ENCODE measurements at places on chromosomes 12 and 14.

DNA sequence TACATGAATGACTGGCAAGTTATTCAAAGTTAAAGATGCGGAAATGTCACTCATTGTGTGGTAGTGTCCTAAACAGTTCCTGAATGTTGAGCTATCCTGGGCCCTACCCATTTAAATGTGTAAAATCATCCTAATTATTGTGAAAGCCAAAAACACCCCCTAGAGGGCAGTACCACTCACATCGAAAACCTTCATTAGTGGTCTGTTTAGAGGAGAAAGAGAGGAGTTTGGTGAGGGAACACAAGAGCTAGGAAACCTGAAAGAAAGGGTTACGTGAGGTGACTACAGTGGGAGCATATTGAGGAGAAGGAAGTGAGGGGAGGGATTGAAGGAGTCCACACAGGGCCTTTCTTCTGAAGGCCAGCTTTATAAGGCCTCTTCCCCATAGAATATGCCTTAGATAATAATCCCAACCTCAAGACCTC, 2.5 kb upstream of the TEP1 start:
- DNase-seq, result no peak

DNA sequence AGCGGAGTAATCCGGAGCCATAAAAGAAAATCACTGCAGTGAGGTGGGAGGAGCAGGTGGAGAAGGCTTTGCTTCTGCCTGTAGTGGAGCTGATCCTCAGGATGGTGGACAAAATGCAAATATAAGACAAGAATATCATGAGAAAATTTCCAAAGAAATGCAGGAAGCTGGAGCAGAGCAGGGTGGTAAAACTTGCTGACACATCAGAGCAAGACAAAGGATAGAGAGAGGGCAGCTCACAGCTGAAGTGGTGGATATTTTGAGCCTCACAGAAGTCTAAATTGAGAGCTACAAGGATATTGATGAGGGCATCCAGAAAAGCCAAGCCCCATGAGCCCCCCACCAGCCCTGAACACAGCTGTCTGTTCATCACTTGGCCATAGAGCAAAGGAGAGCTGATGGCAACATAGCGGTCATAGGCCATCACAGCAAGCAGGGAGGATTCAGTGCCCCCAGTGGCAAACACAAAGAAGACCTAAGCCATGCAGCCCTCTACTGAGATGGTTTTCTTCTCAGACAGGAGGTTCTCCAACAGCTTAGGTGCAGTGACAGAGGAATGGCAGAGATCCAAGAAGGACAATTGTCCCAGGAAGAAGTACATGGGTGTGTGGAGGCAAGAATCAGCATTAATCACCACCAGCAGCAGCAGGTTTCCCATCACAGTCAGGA, 30.0 kb upstream of the ANP32D start:
- DNase-seq, result no peak

DNA sequence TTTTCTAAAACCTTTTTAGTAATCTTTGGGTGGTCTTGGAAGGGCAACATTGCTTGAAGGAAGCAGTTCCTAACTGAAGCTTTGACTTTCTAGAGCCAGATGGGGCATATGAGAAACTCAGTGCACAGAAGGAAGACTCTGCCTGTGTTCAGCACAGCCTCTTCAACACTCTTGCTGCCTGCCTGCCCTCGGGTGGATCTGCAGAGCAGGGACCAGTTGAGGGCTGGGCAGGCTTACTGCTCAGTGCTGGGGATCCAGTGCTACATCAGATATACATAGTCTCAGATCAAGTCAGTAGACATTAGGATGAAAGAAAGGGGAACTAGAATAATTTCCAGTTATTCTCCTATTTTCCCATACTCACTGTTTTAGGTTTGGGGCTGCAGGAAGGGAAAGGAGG, 29.5 kb upstream of the TMX1 start:
- DNase-seq, result no peak

DNA sequence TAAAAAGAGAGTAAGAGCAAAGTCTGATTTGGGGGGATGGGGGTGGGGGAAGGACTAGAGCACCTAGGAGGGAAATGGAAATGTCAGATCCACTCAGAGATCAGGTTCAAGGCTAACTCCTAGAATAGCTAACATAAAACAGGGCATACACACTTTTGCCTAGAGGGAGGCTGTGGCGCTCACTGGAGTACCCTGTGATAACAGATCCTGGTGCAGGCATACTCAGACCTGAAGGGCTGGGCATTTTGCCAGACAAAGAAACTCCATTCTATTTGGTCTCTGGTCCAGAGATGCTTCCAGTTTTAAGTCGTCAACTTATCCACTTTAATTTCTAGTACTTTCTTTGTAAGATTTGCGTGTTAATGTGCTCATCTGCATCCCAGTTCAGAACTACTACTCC, 5.8 kb downstream of the CTDSP2 start:
- DNase-seq, result no peak

DNA sequence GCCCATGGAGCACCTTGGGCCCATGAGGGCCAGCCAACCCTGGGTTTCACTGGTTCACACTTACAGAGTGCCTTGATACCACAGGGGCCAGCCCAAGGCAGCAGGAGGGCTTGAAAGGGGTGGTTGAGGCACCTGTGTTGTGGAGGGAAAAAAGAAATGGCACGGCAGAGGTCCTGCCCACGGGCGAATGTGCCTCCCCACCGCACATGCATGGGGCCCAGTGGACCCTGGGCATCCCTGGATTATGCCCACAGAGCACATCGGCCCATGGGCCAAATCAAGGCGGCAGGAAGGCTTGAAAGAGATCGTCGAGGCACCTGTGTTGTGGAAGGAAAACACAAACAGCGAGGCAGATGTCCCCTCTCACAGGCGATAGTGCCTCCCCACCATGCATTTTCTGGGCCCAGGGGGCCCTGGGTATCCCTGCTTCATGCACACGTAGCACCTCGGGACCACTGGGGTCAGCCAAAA, 378.1 kb downstream of the ALG10 start:
- DNase-seq, result no peak

DNA sequence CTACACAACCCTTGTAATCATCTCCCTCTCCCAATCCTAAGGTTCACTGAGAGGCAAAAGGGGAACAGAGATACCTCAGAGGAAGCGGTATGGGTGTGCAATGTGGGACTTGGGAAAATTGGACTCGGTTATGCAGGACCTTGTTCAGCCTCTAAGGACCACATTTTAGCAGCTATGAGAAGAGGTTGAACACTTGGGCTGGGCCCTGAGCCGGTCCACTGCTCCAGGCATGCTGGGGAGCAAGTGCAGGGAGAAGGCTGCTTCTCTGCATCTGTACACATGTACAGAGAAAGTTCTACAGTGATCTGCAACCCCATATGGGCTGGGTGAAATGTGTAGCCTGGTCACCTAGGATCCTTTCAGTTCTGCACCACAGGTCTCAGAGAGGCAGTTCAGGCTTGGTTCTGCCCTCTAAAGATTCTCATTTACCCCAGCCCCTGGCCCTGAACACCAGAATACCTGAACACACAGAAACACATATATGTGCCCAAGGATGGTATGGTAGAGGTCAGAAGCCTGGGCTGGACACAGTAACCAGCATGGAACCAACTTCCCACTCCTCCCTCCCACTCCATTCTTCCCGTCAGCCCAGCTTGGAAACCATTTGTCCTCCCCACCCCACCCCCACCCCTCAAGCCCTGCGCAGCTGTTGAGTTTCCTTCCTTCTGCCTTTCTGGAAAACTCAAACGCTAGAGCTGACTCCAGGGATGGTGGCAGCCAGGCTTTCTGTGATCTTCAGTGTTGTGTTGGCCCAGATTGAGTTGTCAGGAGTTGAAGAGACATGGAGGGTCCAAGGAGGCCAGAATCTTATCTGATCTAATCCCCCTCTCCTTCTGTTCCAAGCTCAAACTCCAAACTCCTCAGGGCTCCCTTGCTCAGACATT, 10.4 kb downstream of the HOXC5 start:
- no peak for DNase-seq

DNA sequence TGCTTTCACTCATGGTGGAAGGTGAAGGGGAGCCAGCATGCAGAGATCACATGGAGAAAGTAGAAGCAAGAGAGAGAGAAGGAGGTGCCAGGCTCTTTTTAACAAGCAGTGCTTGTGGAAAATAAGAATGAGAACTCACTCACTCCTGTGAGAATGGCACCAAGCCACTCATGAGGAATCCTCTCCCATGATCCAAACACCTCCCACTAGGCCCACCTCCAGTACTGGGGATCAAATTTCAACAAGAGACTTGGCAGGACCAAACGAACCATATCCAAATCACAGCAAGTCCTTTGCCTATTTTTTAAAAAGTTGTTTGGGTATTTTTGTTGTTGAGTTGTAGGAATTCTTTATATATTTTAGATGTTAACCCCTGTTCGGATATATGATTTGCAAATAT, 245.9 kb upstream of the ARID2 start:
- no peak for DNase-seq

DNA sequence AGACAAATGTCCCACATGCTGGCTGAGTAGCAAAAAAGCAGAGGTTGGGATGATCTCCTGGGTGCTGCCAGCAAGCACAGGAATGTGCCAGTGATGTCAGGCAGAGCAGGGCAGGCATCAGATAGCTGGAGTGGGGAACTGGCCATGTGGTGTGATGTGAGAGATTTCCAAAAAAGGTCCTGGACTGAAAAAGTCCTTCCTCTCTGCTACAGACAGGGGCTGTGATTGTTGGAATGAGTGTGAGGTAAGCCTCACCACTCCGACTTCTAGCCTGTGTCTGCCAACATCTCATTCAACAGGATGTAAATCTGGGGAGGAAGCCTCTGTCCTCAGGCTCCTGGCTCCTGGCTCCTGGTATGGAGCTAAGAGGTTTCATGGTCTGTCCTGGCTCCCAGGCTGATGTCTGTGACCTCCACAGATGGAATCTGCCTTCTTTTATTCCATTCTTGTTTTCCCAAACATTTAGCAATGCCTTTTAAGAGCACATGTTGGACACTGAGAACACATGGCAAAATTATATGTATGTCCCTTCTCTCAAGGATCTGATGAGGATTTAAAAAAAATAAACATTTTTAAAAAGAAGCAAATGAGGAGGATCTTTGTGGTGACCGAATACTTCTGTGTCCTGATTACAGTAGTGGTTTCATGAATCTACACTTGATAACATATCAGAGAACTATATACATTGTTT, 50.1 kb upstream of the STK38L start:
- DNase-seq, result no peak

DNA sequence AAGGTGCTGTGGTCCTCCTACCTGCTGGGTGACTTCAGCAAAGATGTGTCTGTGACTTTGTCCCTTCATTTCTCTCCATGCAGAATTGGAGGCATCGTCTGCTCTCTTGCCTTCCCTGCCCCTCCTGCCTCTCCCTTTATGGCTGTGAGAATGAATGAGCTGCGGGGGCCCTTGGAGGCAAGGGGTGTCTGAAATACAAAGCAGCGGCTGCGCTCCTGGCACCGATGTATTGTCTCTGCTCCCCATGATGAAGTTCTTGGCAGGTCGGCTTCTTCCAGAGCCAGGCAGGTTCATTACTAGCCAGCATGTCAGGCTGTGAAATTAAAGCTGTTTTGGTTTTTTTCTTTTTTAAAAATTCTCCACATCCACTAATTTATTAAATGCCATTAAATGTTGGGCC, 194.5 kb downstream of the TSPAN9 start:
- DNase-seq, result no peak

GRCh38 chr14:100678469-100678828, 48.2 kb upstream of the DLK1 start:
- no peak for DNase-seq

- no peak for DNase-seq
These were observed 1005.0 kb downstream of the GALC start for GRCh38 chr14:86987966-86988365.

- DNase-seq, result no peak
These were observed 208.7 kb downstream of the ERC1 start for GRCh38 chr12:1199700-1200099.

DNA sequence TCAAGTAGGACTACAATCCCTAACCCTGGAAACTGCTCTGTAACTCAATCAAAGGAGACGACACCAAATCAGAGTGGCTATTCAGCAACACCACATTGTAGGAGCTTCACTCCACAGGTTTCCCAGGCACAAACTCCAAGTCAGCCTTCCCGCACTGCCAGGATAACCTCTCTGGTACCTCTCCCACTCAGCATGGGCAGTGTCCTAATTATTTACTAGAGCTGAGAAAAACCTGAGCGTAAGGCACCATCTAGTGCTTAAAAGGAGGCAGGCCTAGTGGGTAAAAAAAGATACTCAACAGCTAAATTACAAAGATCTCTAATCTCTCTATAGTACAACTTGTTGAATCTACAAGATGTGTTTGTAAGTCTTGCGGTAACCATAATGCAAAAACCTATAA, 36.1 kb downstream of the PARP11 start:
- DNase-seq, result no peak
